ENCODE measurements at places on chromosomes 1 and 21.

GRCh38 chr1:82721702-82722101 is 921.0 kb downstream of the ADGRL2 start:
- DNase-seq: no peak

DNA sequence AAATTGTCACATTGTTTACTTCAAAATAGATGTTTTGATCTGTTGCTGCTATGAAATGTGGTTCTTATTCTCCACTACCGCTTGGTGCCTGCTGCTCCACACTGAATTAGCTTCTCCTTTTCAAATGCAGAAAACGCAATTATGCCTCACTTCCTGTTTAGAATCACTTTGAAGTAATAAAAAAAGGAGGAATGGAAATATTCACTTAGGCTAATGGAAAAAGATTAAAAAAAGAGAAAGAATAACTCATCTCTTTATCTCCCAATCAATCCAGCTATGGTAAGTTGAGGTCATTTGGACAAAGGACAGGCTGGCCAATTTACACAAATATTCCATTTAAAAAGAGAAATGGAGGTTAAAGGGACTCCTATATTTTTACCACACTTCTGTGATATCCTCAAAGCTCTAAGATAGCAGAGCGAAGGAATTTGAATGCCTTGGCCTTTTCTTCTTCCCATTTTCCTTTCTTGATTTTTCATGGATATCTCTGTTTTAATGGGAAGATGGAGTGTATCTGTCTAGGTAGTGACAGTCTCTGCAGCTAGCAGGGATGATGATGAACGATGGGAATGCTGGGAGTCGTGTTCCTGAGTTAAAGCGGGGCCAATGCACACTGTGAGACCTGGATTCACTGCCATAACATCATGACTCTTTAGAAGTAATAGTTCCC is 35.7 kb downstream of the RGS5 start:
- no peak for DNase-seq

DNA sequence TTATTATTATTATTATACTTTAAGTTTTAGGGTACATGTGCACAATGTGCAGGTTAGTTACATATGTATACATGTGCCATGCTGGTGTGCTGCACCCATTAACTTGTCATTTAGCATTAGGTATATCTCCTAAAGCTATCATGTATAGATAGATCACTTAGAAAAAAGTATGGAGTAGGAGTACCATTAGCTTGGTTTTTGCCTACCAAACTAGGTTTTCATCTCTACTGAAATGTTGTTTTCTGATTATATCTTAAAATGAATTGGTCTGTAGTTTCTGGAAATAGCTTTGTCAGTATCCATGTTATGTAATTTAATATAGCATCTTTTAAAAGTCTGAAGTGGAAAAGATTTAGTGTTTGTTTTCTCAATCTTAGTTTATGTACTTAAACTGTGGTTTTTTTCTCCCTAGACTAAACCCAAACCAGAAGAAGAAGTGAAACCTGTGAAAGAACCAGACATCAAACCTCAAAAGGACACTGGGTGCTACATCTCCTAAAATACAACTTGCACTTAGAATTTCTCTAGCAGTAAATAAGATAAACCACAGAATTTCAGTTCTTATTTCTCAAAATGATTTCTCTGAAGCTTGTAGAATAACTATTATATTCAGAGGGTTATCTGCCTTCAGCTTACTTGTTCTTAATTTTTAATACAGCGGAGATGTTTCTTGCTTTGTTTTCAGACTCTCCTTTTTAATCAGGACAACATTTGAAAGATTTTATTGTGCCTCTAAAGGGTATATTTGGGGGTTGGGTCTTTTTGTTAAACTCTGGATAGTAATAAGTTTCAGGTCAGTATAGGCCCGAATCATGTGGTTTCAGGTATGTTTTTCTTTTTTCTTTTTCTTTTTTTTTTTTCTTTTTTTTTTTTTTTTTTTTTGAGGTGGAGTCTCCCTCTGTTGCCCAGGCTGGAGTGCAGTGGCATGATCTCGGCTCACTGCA is 4.5 kb upstream of the FAM177B start:
- DNase-seq: peak; percentile 44

DNA sequence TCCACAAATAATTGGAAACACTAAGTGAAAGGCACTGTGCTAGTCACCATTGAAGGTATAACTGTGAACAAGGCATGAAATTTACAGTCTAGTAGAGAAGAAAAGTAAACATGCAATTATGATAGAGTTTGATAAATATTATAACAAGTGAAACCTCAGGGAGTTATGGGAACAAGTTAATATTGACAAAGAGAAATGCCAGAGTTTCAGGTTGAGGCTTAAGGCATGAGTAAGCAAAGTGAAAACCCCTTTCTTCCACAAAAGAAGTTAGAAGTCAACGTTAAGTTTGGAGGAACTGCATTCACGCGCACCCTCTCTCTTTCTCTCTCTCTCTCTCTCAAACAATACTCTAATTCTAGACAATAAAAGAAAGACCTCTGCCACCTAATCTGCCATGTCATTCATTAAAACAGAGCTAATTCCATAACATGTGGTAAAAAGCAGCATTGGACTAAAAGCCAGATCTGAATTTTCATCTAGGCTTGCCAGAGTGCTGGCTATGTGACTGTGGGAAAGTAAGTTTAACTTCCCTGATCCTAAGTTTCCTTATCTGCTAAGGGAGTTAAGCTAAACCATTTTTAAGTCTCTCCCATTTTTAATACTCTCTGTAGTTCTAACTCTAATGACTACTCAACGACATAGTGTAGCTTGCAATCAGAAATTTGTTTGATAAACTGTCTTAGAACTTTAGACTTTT is 22.0 kb downstream of the SLC44A5 start:
- no peak for DNase-seq

- DNase-seq: no peak
Observed at GRCh38 chr1:180953291-180954004, 40.8 kb downstream of the KIAA1614 start.

GRCh38 chr21:46554431-46555224 is 50.3 kb downstream of the S100B start:
- DNase-seq: no peak

GRCh38 chr1:63746129-63746864 is 27.5 kb upstream of the ROR1 start:
- DNase-seq: no peak

DNA sequence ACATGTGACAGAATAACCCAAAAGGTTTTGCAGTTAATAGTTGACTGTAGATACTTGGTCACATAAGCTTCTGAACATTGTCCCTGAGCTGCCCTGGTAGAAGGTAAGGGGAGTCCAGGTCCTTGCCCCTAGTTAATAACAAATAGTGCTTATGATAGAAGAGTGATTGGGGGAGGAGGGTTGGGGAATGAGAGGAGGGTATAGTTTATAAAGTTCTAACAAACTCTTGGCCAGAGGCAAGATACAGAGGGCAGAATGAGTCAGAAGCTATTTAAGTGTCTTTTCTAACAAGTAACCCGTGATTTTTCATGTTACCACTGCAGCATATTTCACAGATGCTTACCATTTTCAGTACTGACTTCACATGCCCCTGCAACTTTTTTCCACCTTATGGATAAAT is 26.7 kb upstream of the MYOCOS start:
- no peak for DNase-seq

DNA sequence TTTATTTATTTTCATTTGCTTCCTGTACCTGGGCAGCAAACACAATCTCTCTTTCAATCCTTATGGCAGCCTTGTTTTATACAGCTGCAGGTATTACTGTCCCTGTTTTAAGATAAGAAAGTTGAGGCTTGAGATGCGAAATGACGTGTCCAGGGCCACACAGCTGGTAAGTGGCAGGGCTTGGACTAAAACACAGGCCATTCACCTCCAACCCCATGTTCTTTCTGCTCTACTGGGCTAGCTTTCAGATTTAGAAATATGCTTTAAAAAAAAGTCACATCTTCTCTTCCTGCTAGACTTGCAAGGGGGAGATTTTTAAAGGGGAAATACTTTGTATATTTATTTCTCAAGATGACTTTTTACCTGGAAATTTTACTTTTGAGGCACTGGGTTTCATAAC is 62.8 kb downstream of the CNST start:
- DNase-seq: no peak

- no peak for DNase-seq
Observed at GRCh38 chr1:209896346-209896745, 41.7 kb upstream of the SYT14 start.

DNA sequence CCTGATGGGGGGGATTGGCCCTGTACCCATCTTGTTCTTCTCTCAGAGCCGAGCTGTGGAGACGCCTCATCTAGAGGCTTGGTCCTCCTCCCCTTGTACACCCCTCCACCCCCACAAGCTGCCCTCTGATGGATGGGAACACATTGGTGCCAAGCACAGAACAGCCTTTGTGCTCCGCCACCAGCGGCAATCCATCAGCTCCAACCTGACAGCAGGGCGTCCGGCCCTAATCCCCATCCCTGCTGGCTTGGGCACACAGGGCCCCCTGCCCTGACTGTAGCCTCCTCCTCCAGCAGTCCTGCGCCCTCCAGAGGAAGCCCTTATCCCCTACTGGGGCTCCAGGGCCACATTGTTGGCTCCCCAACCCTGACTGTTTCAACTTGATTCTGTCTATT is 3.8 kb upstream of the MYOG start:
- DNase-seq: no peak

DNA sequence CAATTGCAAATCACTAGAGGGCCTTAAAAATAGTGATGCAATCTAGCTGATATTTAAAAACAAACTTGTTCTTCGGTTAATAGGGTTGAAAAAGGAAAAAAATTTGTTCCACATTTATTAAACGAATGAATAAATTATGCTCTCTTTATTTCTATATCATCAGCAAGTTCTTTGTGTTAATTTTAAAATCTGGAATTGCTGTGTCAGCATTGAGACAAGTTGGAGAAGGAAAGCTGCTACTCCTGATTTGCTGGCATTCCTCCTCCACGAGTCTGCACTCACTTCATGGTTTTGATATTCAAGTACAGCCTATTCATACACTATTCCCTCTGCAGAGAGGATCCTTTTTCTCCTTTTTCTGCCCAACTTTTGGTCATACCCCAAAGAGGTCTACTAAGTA is 117.6 kb downstream of the MRPL39 start:
- no peak for DNase-seq

DNA sequence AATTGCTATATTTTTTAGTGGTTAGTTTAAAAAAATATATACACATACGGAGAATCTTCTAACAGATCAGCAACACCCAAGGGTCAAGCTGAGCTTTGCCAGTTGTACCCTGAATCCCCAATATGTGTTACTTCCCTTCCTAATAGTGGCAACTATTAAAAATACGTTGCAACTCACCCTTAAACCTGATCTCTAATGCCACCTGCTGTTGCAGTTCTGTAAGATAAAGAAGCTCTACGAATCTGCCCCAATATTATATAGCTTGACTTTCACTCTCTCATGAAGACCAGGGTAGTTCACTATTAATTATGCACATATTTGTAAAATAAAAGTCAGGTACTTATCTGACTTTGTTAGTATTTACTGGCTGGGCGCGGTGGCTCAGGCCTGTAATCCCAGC is 58.4 kb downstream of the ASH1L start:
- DNase-seq: peak; percentile 61

- no peak for DNase-seq
Observed at GRCh38 chr1:12173631-12174121, 6.9 kb downstream of the TNFRSF1B start.

- no peak for DNase-seq
Observed at GRCh38 chr1:125066385-125066784, 3881.6 kb downstream of the SRGAP2C start.

GRCh38 chr1:33300673-33301072 is 20.2 kb downstream of the A3GALT2 start:
- DNase-seq: no peak

DNA sequence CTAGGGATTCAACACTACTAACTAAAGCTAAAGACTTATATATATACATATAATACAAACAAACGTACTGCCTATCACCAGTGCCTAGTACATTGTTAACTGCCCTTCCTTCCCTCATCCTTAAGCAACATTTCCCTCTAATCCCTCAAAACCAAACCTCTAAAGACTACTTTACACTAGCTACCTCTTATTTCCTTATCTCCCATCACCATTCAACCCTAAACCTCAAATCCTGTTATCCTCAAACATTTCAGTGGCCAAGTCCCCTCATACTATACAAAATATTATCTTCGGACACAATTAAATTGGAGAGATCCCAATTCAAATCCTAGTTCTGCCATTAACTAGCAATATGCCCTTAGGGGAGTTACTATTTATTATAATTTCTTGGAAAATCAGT is 3.7 kb downstream of the SCAF4 start:
- no peak for DNase-seq

GRCh38 chr1:17742583-17742982 is 12.6 kb upstream of the ACTL8 start:
- DNase-seq: no peak

- no peak for DNase-seq
Observed at GRCh38 chr1:68197891-68198290, 34.4 kb downstream of the WLS start.

GRCh38 chr1:25837262-25837875 is 17.6 kb downstream of the MTFR1L start:
- no peak for DNase-seq

- DNase-seq: no peak
Observed at GRCh38 chr1:151644001-151644400, 32.2 kb downstream of the SNX27 start.

GRCh38 chr1:42773420-42773819 is 6.4 kb downstream of the C1orf50 start:
- DNase-seq: no peak

DNA sequence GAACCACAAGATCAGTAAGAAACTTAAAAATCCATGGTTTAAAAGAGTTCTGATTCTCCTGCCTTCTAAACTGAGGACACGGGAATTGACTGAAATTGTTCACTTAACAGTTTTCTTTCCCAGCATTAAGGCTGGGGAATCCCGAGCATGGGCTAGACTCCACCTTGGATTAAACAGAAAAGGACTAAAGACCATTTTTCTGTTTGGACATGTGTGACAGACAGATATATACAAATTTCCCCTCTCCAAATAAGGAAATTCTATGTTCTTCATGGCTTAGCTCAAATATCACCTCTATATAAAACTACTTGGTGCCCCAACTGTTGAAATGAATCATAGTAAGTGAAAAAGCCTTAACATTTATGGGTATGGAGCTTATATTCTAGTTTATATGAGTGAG is 85.0 kb downstream of the UROD start:
- DNase-seq: no peak

GRCh38 chr1:168344517-168344916 is 63.8 kb downstream of the TBX19 start:
- no peak for DNase-seq

DNA sequence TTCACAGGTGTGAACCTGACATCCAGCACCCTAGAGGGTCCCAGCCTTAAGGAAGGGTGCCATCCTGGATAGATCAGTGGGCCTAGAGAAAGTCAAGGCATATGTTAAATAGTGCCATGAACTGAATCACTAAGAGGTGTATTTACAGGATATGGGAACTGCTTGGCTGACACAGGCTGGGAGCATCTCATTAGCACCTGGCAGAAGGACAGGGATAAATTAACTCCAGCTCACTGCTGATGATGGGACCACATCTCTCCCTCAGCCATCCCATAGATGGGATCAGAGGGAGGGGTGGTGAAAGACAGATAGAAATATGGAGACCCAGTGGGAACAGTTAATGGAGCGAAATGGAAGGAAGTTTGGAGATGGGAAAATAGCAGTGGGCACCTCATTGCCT is 122.0 kb downstream of the IGSF21 start:
- DNase-seq: no peak

GRCh38 chr21:45583831-45584509 is 41.7 kb upstream of the SLC19A1 start:
- no peak for DNase-seq

Measured in germinal center (tissue), 1 donor.